ENCODE measurements at places on chromosomes 4 and X.

DNA sequence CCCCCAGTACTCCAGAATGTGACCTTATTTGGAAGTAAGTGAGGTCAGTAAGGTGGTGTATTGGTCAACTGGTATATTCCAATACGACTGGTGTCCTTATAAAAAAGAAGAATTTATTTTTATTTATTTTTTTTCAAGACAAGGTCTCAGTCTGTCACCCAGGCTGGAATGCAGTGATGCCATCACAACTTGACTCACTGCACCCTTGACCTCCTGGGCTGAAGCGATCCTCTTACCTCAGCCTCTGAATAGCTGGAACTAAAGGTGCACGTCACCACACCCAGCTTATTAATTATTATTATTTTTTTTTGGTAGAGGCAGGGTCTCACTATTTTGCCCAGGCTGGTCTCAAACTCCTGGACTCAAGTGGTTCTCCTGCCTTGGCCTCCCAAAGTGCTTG is 115.1 kb upstream of the PITX2 start:
- no peak for DNase-seq

- no peak for DNase-seq
Observed at GRCh38 chr4:169619518-169619957, 840 bp upstream of the CLCN3 start.

DNA sequence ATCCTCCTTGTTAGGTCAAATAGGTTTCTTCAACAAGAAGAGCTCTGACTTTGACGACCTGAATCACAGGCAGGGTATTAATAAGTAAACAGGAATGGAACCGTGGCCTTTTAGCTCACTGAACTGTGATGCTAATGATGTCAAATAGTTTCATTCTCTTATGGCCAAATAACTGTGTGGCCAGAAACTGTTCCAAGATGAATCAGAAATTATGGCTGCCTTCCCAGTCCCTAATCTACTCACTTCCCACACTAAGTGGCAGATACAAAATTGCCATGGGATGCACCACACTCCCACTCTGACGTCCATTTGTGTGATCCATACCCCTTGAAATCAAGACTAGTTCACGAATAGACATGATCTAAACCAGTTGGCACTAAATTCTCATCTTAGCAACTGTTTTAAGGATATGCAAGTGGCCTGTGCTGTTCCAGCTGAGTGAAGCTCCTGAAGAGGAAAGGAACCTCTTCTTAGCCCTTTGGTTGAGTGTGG is 455.4 kb downstream of the IL15 start:
- no peak for DNase-seq

GRCh38 chrX:103214870-103215424 is at the start of gene BEX4:
TSS of gene BEX4 (plus strand) at chrX:103215108. CDS start at chrX:103216154, 1,046 bp downstream.
- peak; percentile 28 for DNase-seq

GRCh38 chr4:138510053-138510452 is 267.9 kb upstream of the SLC7A11 start:
- DNase-seq, result no peak

DNA sequence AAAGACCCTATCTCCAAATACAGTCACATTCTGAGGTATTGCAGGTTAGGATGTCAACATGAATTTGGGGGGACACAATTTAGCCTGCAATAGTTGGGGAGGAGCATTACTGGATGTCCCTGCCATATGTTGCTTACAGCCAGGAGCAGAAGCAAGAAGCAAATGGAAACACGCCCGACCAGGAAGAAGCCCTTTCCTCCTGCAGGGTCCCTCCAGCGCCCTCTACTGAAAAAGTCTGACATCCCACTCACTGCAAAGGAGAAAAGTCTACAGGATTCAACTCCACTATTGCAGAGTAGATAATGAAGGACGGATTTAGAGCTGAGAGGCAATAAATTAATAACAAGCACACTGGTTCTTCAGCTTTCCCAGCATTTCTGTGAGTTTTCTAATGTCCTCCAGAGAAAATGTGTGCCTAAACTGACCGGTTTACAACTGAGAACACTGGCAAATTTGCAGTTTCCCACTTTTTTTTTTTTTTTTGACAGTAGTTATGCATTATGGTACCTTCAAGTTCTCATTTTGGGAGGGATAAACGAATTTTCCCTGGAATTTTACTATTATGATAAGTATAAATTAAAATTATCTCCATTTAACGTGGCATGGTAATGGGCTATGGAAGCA is 31.7 kb downstream of the COQ2 start:
- peak; percentile 56 for DNase-seq

DNA sequence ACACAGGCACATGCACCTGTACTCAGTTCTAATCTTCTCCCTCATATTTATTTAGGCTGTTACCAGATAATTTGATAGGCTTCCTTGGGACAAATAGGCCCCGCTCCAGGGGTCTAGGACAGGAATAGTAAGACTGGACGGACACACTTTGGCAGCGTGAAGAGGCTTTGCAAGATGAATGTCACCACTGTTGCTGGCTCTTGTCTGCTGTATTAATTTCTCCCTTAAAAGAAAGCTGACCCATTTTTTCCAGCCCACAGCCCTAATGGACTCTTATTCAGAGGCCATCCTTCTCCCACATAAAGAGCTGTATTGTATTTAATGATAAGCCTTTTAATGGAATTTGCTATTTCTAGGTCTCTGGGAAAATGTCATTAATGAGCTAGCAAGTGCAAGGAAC is 18.0 kb downstream of the FAM184B start:
- DNase-seq, result no peak

DNA sequence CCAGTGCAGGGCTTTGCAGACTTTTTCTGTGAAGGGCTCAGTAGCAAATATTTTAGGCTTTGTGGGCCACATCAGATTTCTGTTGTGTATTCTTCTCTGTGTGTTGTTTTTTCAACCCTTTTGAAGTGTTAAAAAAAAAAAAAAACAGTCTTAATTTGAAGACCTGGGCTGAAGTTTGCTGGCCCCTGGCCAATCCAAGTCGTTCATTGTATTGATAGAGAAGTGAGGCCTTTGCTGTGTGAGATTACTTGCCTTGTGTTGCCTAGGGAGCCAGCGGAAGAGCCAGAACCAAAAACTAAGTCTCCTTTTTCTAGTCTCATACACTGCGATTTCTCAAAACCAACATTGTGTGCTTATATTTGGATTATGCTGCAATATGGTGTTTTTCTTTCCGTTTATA is 46.9 kb downstream of the MTM1 start:
- no peak for DNase-seq

GRCh38 chrX:130626521-130626920 is 224.7 kb downstream of the RBMX2 start:
- DNase-seq, result no peak

DNA sequence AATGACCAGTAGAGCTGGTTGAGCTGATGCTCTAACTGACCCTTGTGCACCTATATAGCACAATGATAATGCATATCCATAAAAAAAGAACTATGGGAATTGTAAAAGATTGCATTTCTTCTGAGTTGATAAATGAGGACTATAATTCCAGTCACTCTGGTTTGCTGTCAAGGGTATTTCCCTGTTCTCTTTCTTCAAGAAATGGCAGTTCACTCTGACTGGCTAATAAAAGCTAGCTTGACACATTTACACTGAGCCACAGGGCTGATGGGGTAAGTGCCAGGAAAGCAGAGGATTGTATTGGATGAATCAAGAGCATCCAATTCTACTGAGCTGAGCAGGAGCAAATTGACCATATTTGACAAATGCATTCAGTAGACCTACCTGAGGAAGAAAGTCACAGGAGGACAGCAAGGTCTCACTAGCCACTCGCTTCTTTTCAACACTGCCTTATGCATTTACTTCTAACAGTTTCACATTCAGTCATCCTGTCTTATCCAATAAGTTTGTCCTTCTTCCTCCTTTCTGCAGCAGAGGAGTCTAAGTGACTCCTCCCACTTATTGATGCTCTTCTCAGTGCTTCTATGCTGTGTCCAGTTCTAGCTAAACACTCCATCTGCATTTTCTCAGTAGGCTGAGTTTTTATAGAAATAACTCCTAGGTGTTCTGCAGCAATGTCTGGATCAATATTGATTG is 43.0 kb downstream of the RBMX2 start:
- no peak for DNase-seq

DNA sequence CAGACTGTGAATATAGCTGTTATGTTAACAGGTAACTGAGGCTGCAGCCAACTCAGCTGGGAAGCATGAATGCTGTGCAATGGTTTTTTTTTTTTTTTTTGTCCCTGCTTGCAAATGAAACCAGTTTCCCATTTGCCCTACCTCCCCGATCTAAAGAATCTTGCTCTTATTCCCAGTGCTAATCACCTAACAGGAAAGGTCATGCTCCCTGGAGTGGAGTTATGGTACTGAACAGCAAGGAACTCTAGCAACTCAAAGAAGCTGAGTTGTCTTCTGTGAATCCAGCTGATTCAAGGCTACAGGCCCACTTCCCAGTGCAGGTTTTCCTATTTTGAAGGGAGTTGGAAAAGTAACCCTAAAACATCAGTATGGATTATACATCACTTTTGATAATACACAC is 52.1 kb downstream of the HTR2C start:
- no peak for DNase-seq

DNA sequence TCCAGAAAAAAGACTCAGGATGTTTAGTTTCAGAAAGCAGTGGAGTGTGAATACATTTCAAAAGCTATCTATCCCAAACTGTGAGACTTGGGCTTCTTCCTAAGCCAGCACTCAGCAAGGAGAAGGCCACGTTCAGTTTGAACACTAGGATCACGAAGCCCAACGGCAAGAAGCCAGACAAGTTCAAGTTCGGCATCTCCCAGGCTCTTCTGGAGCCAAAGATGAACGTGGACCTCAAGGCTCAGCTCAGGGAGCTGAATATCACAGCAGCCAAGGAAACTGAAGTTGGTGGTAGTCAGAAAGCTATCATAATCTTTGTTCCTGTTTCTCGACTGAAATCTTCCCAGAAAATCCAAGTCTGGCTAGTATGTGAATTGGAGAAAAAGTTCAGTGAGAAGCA is 7.6 kb downstream of the PLAC1 start:
- no peak for DNase-seq

DNA sequence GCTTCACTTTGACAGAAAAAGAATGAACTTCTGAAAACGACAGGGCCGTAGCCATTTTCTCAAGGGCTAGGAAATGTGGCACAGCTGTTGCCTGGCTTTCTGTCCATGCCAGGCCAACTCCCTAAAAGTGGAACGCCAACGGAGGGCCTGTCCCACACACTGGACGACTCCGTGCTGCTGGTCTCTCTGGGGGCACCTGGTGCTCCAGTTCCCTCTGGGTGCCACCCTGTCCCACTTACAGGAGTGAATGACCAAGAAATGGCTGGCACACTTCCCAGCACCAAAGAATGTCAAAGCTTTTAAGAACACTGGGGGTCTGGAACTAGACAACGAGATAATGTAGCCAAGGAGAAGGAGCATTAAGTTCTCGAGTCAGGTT is 40.9 kb downstream of the GATB start:
- no peak for DNase-seq

DNA sequence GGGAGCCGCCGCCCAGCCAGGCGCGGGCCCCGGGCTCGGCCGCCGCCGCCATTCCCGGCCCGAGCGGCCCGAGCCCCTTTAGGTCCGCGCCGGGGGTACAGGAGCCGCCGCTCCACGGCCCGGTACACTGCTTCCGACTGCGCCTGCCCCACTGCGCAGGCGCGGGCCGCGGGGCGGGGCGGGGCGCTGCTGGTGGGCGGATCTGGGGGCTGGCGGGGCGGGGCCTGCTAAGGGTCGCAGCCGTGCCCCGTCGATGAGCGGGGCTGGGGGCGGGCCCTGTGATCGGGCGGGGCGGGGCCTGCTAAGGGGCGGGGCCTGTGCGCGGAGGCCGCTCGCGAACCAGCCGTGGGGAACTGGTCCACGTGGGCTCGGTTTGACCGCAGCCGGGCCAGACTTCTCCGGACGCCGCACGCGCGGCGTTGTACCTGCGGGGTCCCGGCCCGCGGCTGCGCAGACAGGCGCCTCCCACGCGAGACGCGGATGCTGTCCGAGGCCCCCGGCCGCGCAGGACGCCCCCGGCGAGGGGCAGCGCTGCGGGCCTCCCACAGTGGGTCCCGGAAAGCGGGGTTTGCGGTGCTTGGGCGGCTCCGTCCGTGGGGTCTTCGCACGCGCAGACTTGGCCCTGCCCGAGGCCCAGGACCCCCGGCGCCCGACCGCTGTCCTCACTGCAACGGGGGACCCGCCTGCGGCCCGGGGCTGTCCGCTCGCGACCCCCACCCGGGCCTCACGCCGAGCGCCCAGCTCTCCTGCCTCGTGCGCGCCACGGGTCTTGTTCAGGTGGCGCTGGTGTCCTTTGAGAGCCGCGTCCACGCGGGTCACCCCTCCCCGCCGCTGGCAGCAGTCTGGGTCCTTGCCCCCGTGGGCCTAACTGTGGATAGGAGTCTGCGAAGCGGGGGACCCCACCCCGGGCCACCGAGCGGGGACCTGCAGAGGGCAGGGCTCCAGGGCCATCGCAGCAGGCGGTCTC is at the start of gene DGKQ:
DGKQ (minus strand) TSS at position 139 of the 967 bp plus-strand sequence; CDS start at position 52, 87 bp downstream.
- no peak for DNase-seq

All from NCI-H2029 treated with DMSO at 0.1 percent for 48 hours (cell line).